ENCODE measurements at places on chromosomes 13 and 19.

DNA sequence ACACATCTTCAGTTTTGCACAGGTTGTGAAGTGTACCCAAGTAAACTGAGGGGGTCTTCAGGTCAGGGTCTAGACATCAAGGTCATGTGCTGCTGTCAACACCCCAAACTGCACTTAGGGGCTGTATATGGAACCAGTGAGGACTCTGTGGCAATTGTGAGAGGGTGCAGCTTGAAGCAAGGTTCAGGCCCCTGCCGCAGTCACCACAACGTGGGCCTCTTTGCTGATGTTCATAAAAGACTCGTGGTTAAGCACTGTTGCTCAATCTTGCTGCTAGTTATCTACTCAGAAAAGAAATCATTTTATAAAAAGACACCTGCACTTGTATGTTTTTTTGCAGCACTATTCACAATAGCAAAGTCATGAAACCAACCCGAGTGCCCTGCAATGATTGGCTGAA lies 907.4 kb downstream of the UQCRFS1 start:
- no peak for DNase-seq

DNA sequence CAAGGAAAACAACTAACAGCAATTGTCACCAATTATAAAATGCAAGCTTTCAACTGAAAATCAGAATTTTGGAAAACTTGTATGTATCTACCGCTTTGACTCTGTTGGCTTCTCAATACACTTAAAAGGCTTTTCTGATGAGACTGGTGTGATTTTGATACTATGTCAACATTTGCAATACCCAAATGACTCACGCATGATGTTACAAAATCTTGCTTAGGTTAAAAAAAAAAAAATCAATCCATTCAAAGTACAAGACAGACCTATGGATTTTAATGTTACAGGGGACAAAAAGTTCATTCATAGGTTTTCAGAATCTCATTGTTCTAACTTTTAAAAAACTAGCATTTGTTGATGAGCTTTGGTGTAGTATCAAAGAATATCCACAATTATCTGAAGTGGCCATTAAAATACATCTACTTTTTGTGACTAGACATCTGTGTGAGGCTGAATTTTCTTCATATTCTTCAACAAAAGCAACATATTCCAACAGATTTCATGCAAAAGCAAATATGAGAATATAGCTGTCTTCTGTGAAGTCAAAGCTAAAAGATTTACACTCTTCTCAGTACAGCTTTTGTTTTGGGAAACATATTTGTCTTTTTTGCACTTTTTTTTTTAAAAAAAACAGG lies 10.7 kb downstream of the ELF1 start:
- DNase-seq: no peak

GRCh38 chr19:35495107-35496064 lies 5.1 kb upstream of the KRTDAP start:
- peak; percentile 48 for DNase-seq

DNA sequence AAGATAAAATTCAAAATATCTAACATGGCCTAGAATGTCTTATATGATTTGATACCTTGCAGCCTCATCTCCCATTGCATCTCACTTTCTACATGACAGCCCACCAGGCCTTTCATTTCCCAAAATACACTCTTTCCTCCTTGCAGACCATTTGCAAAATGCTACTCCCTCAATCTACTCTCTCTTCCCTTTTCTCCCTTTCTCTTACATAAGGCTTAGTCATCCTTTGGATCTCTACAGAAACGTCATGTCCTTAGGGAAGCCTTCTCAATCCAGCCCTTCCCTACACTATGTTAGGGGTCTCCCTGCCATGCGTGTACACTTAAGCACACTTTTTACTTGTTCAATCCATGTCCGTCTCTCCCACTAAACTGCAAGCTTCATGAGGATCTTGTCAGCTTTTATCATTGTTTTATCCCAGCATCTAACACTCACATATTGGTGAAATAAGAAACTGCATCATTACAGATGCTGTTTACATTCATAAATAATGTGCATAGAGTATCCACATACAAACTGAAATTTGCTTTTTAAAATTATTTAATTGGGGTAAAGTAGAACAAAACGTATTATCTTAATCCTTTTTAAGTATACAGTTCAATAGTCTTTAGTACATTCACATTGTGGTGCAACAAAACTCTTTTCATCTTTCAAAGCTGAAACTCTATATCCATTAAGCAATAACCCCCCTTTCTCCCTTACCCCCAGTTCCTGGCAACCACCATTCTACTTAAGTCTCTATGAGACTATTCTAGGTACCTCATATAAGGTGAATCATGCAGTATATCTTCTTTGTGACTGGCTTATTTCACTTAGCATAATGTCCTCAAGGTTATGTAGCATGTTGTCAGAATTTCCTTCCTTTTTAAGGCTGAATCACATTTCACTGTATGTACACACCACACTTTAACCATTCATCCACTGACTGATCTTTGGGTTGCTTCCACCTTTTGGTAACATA lies 11.5 kb upstream of the WBP4 start:
- DNase-seq: no peak

DNA sequence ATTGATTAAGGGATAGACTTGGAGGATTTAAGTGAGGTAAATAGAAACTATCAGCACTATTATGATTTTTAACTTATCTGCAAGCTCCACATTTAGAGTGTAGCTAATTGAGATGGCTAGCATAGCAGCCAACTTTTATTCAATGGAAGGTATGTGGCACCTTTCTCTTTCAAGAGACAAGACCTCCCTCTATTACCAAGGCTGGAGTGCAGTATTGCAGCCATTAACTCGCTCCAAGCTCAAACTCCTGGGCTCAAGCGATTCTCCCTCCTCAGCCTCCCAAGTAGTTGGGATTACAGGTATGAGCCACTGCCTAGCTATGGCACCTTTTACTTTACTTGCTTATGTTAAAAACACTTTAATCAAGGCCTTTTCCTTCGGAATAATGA lies 8.2 kb downstream of the TPT1 start:
- DNase-seq: no peak

- no peak for DNase-seq
Measured at GRCh38 chr13:46315491-46316075, 71.5 kb downstream of the RUBCNL start.

GRCh38 chr13:109568339-109568818 lies 218.0 kb downstream of the IRS2 start:
- DNase-seq: no peak

GRCh38 chr19:31659897-31660210 lies 310.6 kb upstream of the TSHZ3 start:
- DNase-seq: no peak

DNA sequence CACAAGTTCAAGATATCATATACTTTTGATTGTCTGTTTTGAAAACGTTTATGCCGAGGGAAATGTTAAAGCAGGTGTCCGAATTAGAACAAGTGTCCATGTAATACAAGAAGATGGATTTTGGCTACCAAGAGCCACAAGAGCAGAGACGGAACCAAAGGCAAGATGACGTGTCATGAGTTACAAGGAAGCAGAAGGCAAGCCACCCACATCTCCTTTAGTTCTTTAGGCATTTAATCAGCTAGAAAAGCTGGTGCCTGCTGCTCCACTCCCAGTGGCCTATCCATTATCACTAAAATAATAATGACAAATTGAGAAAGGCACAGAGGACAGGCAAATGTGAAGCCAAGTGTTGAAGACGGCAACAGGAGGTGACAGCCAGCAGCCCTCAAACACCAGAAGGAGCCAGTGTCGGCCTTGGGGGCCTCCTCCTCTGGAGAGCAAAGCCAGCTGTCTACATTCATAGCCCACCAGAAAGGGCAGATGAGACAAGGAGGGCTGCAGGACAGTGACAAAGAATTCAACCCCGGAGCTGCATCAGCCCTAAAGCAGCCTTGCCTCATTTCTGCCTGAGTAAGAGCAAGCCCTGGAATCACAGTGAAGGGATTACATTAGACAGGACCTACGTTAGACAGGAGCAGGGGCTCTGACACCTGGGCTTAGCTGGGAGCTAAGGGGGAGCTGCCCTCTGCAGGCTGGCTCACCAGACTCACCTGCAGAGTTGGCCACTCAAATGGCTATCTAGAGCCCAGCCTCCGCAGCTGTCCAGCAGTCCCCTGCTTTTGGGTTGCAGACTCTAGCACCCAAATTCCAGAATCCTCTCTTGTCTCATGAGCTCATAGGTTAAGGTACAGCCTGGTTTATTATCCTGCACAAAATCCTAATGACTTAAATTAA lies 569.9 kb downstream of the UQCRFS1 start:
- DNase-seq: no peak

DNA sequence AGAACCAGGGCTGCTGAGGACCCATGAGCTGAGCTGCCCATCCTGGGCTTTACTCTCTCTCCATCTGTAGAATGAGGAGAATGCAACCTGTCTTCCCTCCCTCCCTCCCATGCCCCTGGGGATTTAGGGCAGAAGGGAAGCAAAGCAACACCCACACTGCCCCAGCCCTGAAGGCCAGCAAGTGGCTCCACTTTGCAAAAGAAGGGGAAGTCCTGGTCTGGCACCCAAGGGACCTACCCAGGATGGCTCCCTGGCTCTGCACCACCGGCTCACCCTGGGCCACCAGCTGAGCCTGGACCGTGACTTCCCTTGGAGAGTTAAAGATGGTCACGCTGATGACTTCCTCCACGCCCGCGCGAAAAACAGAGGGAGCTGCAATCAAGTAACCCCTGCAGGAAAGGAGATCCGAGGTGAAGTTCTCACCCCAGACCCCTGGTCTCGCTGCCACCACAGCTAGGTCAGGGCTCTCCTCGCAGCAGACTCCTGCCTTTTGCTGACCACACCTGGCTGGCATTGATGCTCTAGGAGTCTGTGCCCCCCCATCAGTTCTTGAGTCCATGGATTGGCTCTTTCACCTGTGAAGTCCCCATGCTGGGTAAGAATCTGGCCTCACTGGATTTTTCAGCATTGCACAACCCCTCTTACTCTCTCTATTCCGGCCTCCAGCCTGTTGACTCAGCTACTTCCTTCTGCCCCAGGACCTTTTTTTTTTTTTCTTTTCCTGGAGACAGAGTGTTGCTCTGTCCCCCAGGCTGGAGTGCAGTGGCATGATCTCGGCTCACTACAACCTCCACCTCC lies 4.6 kb downstream of the CPAMD8 start:
- DNase-seq: no peak

- no peak for DNase-seq
Measured at GRCh38 chr13:31846961-31847752, 107.8 kb downstream of the RXFP2 start.

DNA sequence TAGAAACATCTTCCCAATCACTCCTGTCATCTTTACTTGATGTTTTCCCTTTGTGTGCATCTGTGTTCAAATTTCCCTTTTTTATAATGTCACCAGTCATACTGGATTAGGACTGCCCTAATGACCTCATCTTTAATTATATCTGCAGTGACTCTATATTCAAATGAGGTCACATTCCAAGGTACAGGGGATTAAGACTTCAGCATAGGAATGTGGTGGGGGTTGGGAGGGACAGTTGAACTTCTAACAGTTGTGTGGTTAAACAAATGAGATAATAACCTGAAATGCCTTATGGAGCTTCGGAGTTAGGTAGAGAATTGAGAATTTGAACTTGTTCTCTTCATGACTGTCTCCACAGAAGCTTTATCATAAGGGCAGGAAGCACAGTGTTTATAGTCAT lies 23.0 kb downstream of the PAN3 start:
- DNase-seq: no peak

DNA sequence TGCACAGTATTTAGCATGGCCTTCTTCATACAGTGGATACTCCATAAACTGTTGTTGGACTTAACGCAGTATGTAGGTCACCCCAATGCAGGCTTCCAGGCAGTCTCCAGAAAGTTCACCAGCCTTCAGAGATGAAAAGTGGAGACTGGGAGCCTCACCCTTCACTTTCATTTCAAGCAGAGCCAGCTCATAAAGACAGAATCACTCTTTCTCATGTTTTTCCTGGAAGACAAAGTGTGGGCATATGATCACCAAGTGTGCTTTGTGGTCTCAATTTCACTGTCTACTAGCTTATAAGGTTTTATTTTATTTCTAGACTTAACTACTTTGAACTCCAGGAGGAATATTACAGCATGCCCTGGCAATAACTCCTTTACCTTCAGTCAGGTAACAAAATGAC lies 26.3 kb upstream of the TNFSF11 start:
- DNase-seq: no peak

GRCh38 chr13:106621833-106622232 lies 53.9 kb upstream of the ARGLU1 start:
- DNase-seq: no peak

GRCh38 chr13:95779522-95779921 lies 102.6 kb downstream of the DNAJC3 start:
- no peak for DNase-seq

DNA sequence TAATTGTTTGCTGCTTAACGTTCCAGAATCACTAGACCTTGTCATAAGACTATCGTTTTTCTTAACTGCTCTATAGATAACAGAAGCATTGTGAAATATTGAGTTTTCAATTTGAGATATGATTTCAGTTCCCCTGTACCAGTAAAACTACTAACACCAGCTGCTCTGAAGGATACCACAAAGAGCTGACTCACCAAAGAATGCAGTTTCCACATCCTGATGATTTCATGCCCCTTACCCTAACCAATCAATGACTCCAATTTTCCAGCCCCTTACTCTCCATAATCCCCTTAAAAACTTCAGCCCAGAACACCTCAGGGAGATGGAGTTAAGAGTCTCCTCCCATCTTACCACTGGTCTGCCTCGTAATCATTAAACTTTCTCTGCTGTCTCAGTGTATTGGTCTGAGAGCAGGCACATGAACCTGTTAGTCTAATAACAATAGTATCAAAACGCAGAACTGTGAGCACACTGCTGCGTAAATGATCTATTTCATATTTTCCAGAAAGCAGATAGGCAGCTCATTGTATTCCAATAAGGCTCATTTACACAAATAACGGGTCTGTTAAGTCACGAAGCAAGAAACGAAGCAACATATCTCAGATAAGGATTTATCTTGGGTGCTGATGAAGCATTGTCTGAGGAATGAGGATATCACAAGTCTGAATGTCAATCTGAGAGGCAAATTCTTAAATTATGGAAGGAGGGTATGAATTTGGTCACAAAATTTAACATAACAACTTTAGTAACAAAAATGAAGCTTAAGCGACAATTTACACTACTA lies 14.1 kb upstream of the CCNA1 start:
- DNase-seq: no peak

- no peak for DNase-seq
Measured at GRCh38 chr19:6222884-6223283, 56.9 kb downstream of the MLLT1 start.

- peak; percentile 69 for DNase-seq
Measured at GRCh38 chr13:21435687-21436151, 23.4 kb downstream of the ZDHHC20 start.

GRCh38 chr13:87128036-87128435 lies 543.1 kb upstream of the SLITRK5 start:
- no peak for DNase-seq

GRCh38 chr13:76833441-76833954 lies 52.7 kb downstream of the KCTD12 start:
- no peak for DNase-seq

DNA sequence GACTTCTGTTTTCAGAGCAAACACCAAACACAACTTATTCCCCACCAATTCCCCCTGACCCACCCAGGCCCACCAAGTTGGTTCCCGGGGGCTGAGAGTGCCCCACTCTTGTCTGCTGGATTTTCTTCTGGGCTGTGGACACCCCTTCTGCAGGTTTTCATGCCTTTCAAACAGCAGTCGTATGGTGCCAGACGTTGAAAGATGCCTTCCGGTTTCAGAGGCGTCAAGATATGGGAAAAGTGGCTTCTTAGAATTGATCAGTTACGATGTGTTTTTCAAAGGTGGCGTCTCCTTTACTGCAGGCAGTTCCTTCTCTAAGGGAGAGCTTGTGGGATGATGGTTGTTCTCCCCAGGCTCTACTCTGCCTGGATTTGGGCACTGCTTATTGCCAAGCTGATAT lies 12.7 kb downstream of the CLEC11A start:
- no peak for DNase-seq
